ENCODE measurements at places on chromosomes 12 and 14. TPM values are rescaled to one million over a fixed set of nuclear protein-coding genes. Genes with fewer than 3 reads are reported as not detected.

Gene TTC7B
- total RNA-seq: 23.4 TPM

Gene IFNG
- not detected for total RNA-seq

Gene SIX1
- total RNA-seq: 7.8 TPM

Gene TMEM253
- total RNA-seq: 0.80 TPM

Gene FCF1
- total RNA-seq: 51.8 TPM

Gene GLT8D2
- 0.28 TPM for total RNA-seq

Gene GUCY2C
- total RNA-seq: 0.01 TPM

All from A549 treated with CpdA at 1 μM for 4 hours (cell line).